ENCODE measurements at places on chromosomes 6 and 20.

DNA sequence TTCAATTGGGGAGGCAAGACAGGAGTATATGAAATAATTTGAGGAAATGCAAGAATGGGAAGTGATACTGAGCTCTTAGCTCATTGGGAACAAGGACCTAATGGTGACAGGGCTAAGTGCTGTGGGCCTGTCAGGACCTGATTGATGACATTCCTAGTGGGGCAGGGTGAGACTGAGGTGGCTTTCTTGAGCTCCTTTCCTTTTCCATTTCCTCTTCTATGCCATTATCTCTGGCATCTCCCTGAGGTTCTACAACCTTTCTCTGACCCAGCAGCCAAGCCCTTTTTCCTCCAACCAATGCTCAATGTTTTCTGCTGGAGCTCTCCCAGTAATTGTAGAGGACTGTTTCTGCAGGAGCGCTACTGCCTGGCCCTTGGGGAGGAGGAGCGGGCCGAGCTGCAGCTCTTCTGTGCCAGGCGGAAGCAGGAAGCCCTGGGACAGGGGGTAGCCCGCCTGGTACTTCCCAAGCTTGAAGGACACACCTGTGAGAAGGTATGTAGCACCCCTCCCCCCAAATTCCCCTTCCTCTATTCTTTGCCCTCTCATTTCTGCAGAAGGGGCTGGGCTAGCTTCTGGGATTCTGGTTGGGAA lies 2.8 kb upstream of the TOMM6 start:
- DNase-seq: no peak

- DNase-seq: no peak
These were observed 610.9 kb upstream of the MAN1A1 start for GRCh38 chr6:119960456-119960855.

- DNase-seq: no peak
These were observed 26.4 kb downstream of the MAP3K4 start for GRCh38 chr6:161017766-161018564.

DNA sequence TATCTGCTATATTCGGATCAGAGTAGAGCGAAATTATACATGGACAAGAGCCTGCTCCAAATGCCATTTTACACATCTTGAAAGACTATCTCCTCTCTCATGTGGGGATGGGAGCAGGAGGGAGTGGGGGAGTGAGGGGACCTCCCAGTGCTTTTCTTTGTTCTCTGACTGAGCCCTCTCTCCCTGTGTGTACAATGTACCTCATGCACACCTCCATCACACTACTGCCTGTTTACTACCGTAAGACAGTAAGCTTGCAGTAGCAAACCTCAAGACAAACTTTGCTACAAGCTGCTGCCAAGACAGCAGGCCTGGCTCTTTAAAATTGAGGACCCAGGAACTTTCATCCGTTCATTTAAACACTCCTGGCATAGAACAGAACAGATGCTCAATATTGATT lies 7.2 kb downstream of the NHSL1 start:
- DNase-seq: no peak

GRCh38 chr20:62025394-62025793 lies 40.3 kb downstream of the TAF4 start:
- DNase-seq: no peak

DNA sequence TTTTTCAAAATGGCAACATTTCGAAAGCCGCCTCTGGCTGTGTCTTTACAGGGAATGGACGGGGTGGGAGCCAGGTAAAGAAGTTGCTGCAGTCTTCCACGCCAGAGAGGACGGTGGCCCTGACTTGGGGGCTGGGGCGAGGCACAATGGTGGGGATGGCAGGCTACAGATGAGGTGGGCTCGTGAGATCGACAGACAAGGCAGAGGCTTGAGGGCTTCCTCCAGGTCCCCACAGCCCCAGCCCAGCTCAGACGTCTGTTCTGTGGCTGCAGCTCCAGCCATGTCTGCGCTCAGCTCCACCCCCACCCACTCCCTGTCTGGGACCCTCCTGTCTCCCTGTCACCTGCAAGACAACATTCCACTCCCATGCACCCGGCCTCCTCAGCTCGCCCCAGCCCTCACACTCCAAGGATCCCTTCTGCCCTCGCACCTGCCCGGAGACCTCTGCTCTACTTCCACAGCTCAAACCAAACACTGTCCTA lies 7.4 kb upstream of the C20orf144 start:
- DNase-seq: no peak

GRCh38 chr6:33113755-33114154 lies 38.0 kb downstream of the HLA-DPB1 start:
- DNase-seq: no peak

- DNase-seq: no peak
These were observed 6.2 kb downstream of the CDH22 start for GRCh38 chr20:46302106-46302505.

DNA sequence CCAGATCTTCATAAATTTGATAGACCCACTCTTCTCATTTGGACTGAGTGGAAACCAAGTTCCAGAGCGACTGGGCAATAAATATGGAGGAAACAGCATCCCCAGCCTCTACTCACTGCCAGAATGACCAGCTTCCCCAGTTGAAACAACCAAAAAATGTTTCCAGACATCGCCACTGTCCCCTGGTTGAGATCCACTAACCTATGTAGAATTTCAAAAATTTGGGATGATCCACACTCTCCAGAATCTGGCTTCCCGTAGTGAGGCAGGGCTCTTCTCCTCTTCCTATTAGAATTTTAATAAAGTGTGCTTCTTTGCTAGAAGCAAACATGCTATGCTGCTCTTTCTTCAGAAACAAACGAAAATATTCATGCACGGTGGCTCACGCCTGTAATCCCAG lies 287.0 kb upstream of the SUPT3H start:
- DNase-seq: no peak

- DNase-seq: no peak
These were observed 124.4 kb upstream of the AKIRIN2 start for GRCh38 chr6:87826424-87826823.

- no peak for DNase-seq
These were observed 32.5 kb downstream of the BFSP1 start for GRCh38 chr20:17498641-17499040.

GRCh38 chr6:34587325-34587724 lies 31.2 kb upstream of the SPDEF start:
- DNase-seq: no peak
